Activated effector memory CD4-positive, alpha-beta T cell treated with Interleukin-2 at 50 U/mL for 16 hours (primary cell): ENCODE measurements at places on chromosomes 13 and 19.

DNA sequence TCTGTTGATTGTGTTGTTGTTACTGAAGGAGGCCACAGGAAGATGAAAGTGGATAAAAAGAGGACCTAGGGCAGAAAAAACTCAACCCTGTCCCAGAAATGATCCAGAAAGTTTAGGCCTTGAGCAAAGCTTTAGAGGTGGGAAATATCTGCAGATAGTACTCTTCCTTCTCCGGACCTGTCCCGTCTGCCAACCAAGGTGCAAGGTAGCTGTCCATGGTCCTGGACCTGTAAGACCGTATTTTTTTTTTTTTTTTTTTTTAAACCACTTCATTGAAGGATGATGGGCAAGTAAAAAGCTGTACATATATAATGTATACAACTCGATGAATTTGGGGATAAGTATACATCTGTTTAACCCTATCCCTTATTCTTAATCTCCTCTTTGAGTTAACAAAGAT is 225.9 kb downstream of the OLFM4 start:
- DNase-seq, result no peak

DNA sequence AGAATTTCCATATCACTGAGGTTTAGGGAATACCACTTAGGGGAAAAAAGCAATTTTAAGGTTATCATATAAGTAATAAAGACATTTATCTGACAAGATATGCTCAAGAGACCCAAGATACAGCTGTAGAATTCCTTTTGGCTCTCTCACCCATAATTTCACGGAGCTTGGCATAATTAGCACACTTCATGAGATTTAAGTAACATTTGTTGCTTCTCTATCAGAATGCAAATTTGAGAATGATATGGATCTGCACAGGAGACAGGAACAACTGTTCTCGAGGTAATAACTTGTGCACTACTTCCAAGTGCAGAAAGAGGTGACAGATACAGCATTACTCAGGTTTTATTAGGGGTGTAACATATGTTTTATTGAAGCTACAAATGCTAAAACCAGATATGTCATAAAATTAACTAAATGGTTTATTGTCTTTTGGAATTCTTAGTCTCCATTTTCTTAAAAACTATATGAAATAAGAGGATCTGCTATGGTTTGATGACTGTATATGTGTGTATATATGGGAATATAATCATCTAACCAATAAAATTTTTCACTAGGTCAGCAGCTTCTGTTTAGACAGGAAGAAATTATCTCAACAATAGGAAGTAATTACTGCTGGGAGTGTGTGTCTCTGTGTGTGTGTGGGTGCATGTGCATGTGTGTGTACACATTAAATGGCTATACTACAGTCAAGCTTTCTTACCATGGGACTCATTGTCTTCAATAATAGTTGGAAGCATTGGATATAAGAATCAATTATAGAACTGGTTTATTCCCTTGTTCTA is 401.3 kb downstream of the PCDH17 start:
- no peak for DNase-seq

DNA sequence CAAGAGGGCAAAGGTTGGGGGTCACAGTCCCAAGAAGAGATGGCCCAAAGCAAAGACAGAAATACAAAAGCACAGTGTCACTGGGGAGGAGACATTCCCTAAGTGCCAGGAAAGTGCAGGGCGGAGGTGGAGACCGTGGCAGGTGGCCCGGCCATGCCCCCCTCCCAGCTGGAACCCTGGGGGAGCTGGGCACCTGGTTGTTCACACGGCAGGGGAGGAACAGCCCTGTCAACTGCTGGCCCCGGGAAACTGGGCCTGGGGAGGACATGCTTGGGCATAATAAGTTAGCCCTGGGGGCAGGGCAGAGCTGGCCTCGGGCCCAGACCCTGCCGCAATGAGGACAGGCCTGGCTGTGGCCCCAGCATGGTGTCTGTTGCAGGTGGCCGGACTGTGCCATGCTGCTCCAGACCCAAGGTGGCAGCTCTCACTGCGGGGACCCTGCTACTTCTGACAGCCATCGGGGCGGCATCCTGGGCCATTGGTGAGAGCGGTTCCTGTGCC is 7.4 kb downstream of the HPN start:
- no peak for DNase-seq

GRCh38 chr19:40273469-40274360 is 11.4 kb downstream of the AKT2 start:
- no peak for DNase-seq

DNA sequence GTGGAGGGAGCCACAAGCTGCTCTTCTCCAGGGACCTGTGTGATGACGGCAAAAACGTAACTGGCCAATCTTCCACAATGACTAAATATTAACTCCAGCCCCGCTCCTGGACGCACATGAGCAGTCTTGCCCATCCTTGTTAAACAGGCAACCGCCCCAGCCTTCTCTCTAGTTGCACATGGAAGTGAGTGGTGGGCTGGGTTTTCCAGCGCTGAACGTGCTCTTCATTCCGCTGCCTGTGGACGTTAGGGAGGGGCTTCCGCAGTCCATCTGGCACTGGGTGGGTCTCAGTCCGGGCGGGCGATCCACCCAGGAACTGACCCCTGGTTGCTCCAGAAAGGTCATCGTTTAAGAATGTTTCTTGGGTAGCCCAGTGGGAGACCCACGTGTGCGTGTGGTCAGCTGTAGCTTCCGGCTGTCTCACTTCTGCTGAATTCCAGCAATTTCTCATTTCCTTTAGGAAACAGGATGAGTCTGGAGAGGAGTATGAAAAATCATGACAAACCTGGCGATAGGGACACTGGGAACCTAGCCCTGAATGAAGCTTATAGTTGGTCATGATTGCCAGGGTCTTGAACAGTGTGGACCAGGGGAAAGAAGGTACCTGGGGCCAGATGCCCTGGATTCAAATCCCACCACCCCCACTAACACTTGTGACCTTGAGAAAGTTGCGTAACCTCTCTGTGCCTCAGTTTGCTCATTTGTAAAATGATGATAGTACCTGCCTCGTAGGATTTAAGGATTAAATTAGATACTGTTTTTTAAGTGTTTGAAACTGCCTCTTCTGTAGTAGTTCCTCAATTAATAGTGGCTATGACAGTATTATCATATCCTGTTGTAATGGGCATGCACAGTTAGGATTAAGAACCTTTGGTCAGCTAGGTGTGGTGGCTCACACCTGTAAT is 92.6 kb downstream of the SIPA1L3 start:
- DNase-seq, result no peak

DNA sequence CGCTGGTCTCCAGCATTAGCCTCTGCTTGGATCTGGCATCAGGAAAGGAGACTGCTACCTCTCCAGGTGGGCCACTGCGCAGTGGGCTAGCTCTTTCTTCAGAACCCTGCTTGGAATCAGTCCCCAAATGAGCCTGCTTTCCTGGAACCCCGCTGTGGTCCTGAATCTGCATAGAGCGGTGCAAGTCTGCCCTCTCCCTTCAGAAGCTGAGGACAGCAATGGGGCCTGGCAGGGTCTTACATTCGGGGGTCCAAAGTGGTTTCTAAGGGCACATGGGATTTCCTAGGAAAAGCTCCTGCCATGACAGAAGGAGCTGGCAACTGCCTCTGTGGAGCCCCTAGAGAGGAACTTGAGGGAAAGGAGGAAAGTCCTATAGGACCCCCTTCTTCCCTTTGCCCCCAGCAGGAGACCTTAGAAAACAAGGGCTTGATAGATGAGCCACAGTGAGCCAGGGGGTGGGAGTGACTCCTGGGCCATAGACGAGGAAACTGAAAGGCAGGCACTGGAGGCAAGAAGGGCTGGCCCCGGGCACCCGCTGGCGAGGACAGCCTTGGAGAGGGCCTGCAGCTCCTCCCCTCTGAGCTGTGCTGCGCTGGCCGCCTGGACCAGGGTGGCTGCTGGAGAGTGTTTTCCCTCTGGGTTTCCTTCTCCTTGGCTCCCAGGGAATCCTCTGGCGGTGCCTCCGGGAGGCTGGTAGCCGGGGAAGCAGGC is 1.4 kb upstream of the VSTM2B start:
- DNase-seq, result no peak

GRCh38 chr13:29508876-29509252 is 86.6 kb downstream of the SLC7A1 start:
- DNase-seq, result no peak

DNA sequence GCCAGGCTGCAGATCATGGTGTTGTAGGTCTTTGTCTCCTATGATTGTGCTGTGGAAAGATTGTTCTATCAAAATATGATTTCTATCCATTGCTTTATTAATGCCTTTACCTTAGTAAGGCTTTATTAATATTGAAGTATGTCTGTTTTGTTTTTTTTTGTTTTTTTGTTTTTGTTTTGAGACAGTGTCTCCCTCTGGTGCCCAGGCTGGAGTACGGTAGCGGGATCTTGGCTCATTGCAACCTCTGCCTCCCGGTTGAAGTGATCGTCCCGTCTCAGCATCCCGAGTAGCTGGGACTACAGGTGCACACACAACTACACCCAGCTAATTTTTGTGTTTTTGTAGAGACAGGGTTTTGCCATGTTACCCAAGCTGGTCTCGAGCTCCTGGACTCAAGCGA is 7.7 kb downstream of the IRGC start:
- no peak for DNase-seq

DNA sequence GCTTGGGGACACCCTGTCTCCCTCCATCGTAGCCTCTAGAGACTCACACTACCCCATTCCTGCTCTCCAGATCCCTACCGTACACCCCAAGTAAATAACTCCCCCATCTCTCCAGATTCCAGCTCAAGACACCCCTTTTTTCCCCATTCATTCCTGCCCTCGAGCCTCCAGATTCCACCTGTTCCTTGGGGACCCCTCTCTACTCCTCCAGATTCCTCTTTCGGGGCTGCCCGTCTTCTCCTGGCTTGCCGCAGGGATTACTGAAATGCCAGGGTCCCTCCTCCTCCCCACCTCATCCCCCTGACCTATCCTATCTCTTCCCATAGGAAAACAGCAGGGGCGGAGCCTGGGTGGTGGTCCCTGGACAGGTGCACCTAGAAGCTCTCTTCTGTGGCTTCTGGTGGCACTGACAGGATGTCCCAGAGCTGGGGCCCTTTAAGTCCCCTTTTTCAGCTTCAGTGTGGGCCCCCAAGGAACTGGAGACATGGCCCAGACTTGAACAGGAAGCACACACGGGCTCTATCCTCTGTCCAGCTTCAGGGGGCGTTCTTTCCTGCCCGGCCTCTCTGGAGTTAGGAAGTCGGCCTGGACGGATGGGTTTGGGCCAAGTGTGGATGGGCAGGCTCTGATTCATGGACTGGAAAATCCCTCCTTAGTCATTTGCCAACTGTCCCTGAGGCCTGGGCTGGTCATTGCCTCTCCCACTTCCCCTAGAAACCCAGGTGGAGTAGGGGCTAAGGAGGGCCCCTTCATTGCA is 1.2 kb downstream of the ZSWIM4 start:
- no peak for DNase-seq

DNA sequence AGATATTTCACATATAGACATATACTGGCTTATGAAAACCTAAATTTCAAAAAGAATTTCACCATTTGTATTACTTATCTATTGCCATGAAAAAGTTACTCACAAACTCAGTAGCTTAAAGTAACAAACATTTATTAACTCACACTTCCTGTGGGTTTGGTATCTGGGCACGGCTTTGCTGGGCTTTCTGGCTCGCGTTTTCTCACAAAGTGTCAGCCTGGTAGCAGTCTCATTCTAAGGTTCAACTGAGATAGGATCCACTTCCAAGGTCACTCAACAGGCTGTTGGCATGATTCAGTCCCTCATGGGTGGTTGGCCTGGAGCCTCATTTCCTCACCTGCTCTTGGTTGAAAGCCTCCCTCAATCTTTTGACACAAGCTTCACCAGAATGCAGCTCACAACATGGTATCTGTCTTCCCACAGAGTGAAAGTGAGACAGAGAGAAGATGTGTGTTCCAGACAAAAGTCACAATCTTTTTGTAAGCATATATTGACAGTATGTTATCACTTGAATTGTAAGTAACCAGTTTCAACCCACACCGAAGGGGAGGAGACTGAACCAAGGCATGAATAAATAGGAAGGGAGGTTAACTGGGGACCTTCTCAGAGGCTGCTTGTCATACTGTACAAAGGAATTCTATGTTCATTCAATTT is 1065.8 kb upstream of the SPRY2 start:
- no peak for DNase-seq

DNA sequence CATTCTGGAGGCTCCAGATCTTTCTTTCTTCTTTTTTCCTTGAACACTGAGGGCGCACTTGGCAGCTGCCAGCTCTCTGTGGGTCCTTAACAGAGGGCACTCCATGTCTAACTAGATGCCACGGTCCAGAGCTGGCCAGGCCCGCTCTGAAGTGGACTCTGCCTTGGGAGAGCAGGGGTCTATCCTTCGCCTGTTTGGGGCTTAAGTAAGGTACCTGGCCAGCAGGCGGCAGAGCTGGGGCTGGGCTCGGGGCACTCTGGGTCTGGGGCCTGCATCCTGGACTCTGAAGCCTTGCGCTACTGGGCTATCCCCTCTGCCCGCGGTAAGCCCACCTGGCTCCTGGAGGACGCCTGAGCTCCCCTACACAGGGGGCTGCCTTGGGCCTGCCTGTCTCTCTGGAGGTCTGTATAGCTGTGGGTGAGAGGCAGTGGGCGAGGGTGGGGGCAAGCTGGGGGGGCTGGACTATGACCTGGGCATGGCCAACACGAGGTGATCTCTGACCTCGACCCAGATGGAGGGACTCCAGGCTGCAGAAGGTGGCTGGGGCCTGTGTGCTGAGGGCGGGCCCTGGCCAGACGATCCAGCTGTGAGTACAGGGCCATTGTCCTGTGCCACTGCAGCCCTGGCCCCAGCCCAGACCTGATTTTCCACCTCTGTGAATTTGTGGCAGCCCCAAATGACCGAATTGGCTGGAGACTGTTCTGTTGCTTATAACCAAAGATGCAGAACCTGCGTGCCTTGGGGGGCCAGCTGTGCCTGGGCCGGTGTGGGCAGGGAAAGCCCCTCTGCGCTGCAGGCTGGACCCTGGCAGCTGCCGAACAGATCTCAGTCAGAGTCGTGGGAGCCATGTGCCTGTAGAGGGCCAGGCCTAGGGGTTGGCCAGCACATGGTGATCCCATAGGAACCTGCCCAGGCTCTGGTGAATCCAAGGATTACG is 26.5 kb downstream of the CEBPG start:
- no peak for DNase-seq

DNA sequence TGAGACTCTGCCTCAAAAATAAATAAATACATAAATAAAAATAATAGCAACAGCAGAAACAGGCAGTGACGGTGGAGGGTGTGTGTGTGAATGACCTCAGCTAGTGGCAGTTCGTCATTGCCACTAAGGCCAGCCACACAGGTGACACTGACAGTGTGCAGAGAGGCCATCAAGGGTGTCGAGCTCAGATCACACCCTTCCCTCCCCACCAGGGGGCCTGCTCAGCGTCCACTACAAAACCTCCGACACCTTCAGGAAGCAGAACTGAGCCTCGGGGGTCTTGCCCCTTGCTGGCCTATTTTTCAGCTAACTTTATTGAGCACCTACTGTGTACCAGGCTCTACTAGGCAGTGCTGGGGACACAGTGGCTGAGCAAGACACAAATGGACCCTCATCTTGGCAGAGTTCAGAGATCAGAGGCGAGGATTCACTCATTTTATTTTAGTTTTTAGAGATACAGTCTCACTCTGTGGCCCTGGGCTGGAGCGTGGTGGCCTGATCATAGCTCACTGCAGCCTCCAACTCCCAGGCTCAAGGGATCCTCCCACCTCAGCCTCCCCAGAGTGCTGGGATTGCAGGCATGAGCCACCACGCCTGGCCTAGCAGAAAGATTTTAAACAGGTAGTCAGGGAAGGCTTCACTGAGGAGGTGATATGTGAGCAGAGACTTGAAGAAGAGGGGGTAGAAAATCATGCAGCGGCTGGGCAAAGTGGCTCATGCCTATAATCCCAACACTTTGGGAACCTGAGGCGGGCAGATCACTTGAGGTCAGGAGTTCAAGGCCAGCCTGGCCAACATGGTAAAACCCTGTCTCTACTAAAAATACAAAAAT is 30.3 kb upstream of the SEMA6B start:
- no peak for DNase-seq
